HFFc6 (cell line): ENCODE measurements at places on chromosomes 5 and 9. TPM values are rescaled to one million over a fixed set of nuclear protein-coding genes. Genes with fewer than 3 reads are reported as not detected.

DNA sequence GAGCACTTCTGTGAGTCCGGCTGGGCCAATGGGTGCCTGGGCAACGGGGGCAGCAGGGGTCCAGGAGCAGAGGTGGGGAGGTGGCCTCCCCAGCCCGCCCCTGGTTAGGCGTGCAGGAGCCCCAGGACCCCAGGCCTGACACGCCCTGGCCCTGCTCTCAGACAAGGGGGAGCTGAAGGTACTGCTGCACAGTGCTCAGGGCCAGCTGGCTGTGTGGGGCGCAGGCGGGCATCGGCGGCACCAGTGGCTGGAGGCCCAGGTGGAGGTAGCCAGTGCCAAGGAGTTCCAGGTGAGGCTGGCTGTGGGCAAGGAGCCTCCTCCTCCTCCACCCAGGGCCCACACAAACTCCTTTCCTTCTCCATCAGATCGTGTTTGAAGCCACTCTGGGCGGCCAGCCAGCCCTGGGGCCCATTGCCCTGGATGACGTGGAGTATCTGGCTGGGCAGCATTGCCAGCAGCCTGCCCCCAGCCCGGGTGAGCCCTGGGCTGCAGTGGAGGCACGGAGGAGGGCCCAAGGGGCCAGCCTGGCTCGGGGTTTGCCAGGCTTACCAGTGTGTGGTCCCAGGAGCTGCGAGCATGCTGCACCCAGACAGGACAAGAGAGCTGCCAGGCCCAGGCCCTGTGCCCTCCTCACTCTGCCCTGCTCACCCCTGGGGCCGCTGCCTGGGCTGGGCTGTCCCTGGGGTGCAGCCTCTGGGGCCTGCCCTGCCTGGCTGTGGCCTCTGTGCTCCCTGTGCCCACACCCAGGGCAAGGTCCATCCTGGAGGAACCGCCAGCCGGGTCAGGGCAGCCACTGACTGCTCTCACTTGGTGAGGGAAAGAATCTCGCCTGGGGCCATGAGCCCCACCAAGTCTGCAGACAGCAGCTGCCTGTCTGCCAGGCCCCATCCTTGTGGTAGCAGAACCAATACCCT is 7.0 kb downstream of the MAMDC4 start:
- peak; percentile 30 for DNase-seq

DNA sequence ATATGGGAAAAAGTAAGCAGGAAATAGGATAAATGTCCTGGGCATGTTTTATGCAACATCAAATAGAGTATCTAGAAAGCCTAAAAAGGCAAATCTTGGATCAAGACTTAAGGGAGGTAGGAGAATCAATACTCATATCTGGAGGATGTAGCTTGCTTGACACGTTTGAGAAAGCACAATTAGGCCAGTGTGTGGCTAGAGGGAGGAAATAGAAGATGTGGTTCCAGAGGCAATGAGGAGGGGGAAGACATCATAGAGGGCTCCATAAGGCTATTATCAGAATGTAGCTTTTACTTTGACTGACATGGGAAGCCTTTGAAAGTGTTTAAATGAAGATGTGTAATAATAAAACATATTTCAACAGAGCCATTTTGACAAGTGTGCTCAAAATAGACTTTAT is 200.7 kb upstream of the CDH12 start:
- DNase-seq: no peak

DNA sequence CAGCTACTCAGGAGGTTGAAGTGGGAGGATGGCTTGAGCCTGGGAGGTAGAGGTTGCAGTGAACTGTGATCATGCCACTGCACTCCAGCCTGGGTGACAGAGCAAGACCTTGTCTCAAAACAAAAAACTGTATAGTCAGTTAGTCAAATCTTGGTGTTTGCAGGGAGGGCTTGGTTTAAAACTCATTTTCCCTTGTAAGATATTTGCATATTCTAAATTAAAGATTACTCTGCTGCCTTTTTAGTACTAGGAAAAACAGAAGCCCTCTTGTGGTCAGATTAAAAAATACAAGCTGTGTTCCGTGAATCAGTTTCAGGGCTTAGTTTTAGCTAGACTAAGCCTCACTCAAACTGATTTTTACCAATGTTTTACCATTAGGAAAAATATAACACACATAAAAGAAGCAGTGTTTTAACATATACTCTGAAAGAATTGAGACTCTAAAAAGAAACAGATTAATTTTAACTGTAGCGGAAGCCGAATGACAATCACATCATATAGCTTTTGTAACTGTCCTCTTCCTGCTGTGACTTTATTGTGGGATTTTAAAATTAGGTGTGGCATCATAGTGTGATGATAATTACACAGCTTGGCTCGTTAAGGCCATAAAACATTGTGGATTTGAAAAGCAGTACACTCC is 84.9 kb upstream of the BASP1 start:
- peak; percentile 55 for DNase-seq

DNA sequence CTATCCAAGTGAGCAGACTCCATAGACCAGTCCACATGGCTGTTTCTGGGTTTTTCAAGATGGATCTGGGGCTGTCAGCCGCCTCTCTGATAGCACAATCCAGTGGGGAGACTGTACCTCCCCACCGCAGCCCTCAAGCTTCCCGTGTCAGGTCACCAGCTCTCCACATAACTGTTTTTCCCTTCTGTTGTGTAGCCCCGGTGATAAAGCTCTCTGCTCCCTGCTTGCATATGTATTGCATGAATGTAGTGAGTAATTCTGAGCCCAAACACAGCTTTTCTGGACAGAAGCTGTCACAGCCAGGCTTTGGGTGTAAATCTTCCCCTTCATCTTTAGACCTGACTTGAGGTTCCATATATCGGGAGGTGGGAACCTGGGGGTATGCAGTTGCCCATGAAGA is 23.1 kb upstream of the CFAP157 start:
- DNase-seq: peak; percentile 87

The KDM4C gene
- total RNA-seq: 10.7 to 11.9 TPM (median 11.3 TPM) in 3 replicates

- DNase-seq: peak; percentile 85
These were observed 46.7 kb downstream of the IL31RA start for GRCh38 chr5:55897905-55898304.

DNA sequence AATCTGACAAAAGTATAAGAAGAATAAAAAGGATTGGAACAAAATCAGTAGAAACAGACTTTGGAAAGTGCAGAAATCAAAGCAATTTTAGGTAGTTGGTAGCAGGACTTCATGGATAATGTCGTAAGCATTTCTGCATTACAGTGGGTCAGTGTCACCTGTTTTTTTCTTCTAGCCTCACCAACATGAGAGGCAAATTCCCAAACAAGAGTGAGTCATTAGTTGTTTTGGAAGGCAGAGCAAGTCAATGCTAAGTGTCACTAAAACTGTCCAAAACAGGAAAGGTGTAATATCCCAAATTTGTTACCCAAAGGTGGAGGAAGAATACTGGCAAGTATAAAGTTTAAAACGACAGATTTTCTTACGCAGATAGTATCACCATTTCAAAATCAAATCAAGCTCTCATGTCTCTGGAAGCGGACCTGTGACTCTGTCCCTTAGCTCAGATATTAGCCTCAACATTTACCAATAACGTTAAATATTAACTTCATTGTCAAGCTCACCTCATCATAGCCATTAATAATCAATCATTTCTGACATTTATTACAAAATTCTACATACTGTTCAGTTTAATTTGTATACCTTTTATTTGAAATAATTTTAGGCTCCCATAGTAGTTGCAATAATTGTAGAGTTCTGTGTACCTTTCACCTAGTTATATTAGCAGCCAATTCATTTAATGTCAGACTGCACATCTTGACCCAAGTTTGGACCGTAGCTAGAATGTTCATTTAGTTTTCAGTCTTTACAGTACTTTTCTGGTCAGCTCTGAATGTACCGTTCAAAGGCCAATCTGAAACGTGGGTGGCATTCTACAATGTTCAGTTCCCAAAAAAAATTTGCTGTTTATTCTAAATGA is 901.2 kb upstream of the COX7C start:
- DNase-seq: no peak

DNA sequence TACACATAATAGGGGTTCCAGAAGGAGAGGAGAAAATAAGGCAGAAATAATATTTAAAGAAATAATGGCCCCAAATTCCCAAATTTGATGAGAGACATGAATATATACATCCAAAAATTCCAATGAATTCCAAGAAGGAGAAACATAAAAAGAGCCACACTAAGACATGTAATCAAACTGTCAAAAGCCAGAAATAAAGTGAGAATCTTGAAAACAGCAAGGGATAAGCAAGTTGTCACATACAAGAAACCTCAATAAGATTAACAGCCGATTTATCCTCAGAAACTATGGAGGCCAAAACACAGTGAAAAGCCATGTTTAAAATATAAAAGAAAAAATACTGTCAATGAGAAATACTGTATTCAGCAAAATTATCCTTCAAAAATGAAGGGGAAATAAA is 14.5 kb downstream of the CATSPER3 start:
- no peak for DNase-seq

GRCh38 chr9:127520941-127521918 is 69.9 kb downstream of the LRSAM1 start:
- peak; percentile 70 for DNase-seq

GRCh38 chr5:72438141-72438540 is 69.1 kb downstream of the ZNF366 start:
- DNase-seq: no peak

The PCSK1 gene
- not detected in 2 replicates for total RNA-seq

- no peak for DNase-seq
These were observed 244.5 kb downstream of the PLK2 start for GRCh38 chr5:58215364-58215763.

- DNase-seq: peak; percentile 63
These were observed 67.5 kb downstream of the MAMDC2 start for GRCh38 chr9:70111042-70111602.

The PIK3R1 gene
- total RNA-seq: 18.8 to 24.0 TPM (median 23.4 TPM) in 3 replicates

DNA sequence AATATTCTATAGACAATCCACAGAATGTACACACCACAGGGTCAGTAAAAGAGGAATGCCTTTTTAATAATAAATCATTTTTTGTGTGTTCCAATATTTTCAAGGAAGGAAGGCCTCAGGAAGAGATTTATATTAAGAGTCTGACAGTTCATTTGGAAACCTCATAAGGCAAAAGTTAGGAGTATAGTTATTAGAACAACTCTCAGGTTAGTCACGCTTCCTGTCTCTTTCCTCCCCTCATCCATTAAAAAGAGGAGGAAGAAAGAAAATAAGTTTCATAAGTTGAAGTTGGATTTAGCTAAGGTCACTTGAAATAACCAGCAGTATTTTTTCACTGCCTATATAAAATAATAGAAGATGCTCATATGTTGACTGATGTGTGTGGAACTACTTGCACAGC is 863.2 kb downstream of the PTPRD start:
- DNase-seq: no peak

DNA sequence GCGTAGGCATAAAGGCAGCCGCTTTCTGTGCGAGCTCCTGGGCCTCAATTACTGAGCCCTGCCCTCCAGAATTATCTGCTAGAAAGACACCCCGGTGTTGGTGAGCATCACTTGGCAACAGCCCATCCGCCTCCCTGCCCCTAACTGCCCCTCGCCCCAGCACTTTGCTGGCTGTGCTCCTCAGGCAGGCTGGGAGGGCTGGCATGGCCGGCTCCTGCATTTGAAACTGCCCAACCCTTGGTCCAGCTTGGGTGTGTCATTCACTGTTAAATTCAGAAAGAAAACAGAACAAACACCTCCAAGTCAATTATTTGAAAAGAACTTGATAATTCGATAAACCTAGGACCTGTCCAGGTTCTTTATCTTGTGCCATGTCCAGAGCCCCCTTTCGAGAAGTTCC is 334.2 kb downstream of the IRX2 start:
- DNase-seq: no peak

DNA sequence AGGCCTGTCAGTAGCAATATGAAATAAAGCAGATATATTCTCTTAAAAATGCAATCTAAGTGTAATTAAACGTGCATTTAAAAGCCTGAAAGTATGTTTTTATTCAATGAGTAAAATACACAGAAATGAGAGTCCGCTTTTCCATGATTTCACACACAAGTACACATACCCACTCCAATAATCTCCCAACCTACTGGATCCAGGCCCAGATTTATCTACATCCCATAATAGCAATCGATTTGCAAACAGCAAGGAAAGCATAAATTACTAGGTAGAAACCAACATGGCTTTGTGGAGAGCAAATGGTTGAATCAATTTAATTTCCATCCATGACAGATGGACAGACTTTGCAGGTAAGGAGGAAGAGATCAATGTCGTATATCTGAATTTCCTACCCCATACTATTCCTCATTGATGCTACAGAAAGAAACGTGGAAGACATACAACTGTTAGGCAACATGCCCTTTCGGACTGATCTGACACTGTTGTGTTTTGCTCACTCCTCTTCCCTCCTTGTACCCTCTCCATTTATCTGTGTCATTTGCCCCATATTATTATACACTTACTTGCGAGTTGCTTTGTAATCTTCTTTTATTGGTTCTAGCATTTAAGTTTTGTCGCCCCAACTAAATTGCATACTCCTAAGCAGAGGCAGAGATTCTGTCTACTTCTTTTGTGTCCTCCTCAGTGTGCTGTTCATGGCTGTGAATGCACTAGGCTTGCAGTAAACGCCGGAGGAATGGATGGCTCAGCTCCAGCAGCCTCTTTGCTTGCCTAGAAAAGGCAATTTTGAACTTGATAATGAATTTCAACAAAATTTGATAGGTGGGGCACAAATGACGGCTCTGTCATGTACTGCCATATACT is 133.6 kb downstream of the NFIB start:
- no peak for DNase-seq

- DNase-seq: peak; percentile 90
These were observed 39.2 kb downstream of the PRUNE2 start for GRCh38 chr9:76866689-76867088.

The PHYHD1 gene
- 6.8 to 8.9 TPM (median 7.2 TPM) in 3 replicates for total RNA-seq

GRCh38 chr9:70988551-70988950 is 132.9 kb downstream of the TRPM3 start:
- DNase-seq: peak; percentile 17

The CLINT1 gene
- total RNA-seq: 86.2 to 87.8 TPM (median 87.0 TPM) in 3 replicates

DNA sequence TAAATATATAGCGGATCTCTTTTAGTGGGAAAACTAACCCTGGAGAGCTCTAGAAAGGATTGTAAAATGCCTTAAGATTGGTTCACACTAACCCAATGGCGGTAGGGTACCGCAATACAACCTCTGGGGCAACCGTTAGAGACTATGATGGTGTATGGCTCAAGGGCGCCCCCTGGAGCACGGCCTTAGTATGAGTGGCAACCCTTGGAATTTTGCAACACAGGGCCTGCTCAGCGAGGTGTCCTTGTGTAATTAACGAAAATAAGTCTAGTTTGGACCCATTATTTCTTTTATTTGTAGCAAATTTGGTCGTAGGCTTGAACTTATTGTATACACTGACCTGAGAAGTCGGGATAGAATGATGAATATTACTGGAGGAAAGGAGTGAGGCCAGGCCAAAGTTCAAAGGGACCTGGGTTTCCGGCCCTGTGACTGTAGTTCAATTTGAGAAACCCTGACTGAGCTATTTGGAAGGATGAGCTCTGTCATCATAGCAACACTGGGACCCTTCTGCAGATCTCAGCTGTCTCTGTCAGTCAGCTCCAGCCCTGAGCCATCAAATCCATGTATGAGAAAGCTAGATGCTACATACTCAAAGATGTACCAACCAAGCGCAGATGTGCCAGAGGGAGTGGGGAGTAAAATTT is 54.8 kb downstream of the CAMK4 start:
- DNase-seq: no peak

DNA sequence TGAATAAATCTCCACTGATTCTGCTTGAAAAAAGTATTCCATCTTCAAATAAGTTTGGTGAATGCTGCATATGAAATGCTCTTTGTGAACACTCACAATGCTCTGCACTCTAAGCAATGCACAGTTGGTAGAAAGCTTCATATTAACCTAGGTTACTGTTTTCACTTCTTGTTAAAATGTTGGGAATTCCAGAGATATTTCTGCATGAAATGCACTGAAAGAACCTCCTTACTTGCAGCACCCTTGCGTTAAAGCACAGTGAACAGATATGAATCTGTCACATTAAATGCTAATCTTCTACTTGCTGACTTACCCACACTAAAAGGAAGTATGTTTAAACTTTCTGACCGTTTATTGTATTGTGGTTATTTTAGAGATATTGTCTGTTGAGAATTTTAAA is 584.1 kb upstream of the NUDT12 start:
- no peak for DNase-seq

The ENHO gene
- 0.27 to 0.33 TPM in 2 of 3 replicates, not detected in the other for total RNA-seq
